ENCODE measurements at places on chromosomes 13 and 19. TPM values are rescaled to one million over a fixed set of nuclear protein-coding genes. Genes with fewer than 3 reads are reported as not detected.

The TPTE2 gene
- not detected for total RNA-seq

The ZNF492 gene
- total RNA-seq = 1.3 TPM

The ZNF610 gene
- total RNA-seq = 4.5 TPM

The S1PR4 gene
- 217 TPM for total RNA-seq

The TEX29 gene
- total RNA-seq = 0.99 TPM

The SIGLEC12 gene
- not detected for total RNA-seq

The KEAP1 gene
- total RNA-seq = 34.6 TPM

The WDR87 gene
- total RNA-seq = not detected

The GTF2F2 gene
- 16.2 TPM for total RNA-seq

The LILRA2 gene
- 0.38 TPM for total RNA-seq

The TEKTIP1 gene
- 12.5 TPM for total RNA-seq

The ACER1 gene
- total RNA-seq = 1.1 TPM

The ZIC2 gene
- total RNA-seq = not detected

The FXYD3 gene
- total RNA-seq = not detected

The IGSF23 gene
- total RNA-seq = not detected

DNA sequence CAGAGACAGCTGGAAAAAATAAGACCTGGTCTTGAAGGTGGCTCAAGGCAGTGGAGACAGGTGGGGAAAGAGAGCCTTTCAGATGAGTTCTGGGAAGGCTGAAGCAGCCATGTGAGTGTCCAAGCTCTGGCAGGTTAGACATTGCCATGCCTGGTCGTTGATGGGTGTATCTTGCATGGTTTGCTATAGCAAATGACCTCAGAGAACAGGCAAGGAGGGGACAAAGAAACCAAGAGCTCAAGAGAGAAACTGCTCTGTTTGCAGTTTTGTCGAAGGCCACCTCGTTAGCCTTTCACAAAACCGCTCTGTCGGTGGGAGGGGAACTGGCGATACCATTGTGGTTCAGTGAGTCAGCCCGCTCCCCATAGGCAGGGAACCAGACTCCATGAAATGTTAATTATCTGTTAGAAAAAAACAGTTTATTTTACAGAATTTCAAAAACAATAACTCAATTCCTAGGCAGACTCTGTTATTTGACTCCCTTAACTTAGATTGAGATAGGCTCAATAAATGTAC is 82.8 kb upstream of the ARGLU1 start:
- DNase-seq = no peak

- no peak for DNase-seq
These were observed 66.6 kb downstream of the GADD45B start for GRCh38 chr19:2542341-2543069.

DNA sequence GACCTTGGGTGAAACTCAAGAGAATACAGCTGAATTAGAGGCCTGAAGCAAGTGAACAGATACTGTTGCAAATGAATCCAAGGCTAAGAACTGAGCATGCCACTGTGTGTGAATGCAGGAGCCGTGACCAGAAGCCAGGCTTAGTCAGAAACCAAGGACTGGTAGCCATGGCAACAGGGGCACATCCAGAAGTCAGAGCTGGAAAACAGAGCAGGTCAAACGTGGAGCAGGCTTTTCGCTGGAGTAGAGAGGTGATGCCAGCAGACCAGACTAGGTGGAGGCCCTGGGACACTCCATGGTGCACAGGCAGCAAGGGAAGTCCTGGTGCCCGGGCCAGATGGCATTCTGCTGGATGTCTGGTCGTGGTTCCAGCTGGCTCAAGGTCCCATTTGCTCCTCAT is 564.1 kb downstream of the PCDH9 start:
- no peak for DNase-seq

DNA sequence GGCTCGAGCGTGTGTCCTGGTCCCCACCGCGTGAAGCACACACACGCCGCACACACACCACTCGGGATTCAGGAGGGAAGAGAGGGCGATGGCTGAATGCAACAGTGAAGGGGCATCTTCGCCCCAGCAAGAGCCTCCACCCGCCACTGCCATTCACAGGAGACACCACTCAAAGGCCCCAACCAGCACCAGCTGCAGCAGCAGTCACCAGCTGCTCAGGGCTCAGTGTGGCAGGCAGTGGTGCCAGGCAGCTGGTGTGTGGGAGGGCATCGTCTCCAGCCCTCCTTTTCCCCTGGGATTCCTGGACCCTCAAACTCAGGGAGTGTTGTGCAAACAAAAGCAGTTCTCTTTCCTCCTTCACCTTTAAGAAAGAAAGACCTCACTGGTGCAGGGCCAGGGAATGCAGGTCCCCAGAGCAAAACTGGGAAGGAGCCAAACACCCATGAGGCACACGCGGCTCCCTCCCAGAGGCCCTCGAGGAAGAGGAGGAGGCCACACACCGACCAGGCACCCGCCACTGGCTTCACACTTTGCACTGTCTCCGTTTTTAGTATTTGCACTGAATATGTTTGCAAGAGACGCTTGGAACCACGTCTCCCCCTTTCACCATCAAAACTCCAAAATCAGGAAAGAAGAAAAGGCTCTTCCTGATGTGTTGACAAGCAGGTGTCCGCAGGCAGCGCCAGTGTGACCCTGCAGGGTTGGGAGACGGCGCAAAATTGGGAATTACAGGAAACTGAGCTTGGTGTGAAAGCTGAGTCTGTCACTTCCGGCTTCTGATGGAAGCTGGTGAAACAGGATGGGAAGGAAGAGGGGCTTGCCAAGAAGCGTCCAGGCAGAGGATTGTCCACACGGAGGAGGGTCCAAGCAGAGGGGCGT is 26.4 kb upstream of the F7 start:
- no peak for DNase-seq

- DNase-seq = no peak
These were observed at the start of gene LYPD4 for GRCh38 chr19:41844601-41845000. Gene LYPD4 (minus strand): TSS chr19:41844683. CDS start chr19:41839285, 5,398 bp downstream.

DNA sequence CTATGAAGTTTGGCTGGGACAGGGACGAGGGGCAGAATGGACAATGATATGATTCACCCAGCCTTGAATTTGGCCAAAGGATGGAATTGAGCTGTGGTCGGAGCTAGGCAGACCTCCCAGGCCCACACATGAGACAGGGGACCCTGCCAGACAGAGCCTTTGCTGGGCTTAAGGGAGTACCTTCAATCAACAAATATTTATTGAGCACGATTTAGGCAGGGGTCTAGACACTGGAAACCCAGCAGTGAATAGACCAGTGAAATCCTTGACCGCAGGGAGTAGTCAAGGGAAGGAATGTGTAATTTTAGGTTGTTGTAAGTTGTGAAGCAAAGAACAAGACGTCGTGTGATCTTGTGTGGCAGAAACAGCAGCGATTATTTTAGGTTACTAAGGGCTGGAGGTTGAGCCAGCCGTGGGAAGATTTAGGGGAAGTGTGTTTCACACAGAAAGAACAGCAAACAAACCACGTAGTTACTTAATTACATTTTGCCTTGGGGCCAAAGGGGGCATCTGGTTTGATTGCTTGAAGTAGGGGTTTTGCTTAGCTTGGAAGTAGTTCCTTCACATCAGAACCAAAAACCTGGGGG is 16.9 kb upstream of the AP1M2 start:
- DNase-seq = no peak

GRCh38 chr19:50563597-50563996 is 4.6 kb downstream of the LRRC4B start:
- DNase-seq = no peak

DNA sequence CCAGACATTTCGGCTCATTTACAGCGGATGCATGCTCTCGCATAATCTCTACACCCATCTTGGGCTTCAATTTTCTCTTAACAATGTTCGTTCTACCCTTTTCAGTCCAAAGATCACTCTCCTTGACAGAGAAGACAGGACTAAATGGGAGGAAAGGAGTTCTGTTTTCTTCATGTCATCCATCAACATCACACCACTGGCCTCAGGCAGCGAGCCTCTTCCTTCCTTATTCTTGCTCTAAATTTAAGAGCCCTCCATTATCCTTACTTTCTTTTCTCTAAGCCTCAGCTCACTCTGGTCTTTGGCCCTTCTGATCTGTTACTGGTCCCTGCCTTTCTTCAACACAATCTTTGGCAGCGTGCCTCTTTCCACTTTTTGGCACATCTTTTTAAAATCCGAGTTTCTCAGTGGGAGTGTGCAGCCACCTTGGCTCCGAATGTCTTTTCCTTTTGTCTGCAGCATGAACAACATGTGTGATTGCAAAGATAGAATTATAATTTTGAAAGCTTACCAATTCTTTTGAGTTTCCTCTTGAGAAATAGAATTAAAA is 98.7 kb downstream of the FAM216B start:
- DNase-seq = no peak

GRCh38 chr19:45032421-45032820 is 6.4 kb upstream of the CLASRP start:
- no peak for DNase-seq

DNA sequence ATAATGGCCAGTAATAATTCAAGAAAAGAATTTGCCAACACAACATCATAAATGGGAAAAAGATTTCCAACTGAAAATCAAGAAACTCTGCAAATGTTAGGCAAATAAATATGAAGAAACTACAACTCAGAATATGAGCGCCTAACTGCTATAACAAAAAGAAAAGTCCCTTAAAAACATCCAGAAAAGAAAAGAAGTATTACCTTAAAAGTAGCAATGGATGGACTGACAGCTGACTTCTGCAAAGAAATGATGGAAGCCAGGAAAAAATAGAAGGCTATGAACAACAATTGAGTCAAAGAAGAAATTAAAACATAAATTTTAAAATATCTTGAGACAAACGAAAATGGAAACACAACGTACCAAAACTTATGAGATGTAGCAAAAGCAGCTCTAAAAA is 482.3 kb upstream of the ZNF507 start:
- no peak for DNase-seq

GRCh38 chr19:22882797-22883196 is 50.7 kb downstream of the ZNF723 start:
- DNase-seq = no peak

DNA sequence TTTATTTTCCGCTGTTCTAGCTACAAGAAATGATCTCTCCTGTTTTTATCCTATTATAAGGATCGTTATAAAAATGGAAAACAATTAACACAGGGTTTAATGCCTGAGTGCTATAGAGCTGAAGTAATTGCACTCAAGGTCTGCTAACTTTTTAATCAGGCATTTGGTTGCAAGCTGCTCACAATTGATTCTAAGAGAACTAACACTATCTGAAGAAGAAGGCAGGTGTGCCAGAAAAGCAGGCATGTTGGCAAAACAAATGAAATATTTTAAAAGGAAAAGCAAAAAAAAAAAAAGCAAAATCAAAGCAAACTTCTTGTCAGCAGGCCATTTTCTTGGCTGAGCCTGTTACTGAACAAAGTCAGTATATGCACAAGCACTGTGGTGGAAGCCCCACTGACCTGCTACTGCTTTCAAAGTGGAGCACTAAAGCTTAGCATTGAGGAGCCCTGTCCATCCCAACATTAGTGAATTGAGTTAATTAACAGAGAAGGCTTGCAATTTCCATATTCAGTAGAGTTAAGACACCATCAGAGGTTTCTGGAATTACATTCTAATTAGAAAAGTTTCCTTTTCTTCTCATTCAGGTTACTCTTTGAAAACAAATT is 574.2 kb downstream of the PCDH9 start:
- no peak for DNase-seq

- no peak for DNase-seq
These were observed 2.3 kb downstream of the ATP13A1 start for GRCh38 chr19:19661141-19661674.

GRCh38 chr13:109680288-109680687 is 106.1 kb downstream of the IRS2 start:
- no peak for DNase-seq

- no peak for DNase-seq
These were observed 16.0 kb upstream of the CCL25 start for GRCh38 chr19:8036434-8037099.
